ENCODE measurements at places on chromosomes 16 and 17. TPM values are rescaled to one million over a fixed set of nuclear protein-coding genes. Genes with fewer than 3 reads are reported as not detected.

- DNase-seq, result no peak
Observed at GRCh38 chr17:9211133-9211765, 189.9 kb downstream of the NTN1 start.

DNA sequence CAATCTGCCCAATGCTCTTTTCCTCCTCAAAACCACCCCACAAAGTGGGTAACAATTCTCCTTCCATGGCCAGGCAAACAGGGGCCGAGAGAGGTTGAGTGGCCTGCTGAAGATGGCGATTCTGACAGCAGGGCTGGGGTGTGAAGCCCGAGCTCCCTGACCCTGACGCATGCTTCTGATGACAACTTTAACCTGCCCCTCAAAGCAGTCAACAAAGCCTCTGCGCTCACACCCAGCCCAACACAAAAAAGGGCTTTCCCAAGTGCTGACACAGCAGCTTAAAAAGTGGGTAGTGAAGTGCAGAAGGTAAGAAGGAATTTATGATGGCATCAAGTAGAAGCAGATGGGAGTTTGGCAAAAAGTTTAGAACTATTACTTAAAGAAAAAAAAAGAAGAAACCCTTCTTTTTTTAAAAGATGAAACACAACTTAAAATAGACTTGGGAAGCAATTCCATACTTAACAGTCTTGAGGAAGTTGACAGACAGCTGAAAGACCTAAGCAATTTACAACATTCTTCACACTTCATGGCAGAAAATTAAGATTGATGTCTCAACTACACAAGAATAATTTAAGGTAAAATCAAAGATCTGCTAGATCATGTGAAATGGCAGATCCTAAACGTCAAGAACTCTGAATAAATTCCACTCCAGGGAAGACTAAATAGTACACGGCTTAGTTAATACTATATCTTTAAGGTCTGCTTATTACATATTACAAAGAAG is 133.9 kb downstream of the PARN start:
- DNase-seq, result no peak

DNA sequence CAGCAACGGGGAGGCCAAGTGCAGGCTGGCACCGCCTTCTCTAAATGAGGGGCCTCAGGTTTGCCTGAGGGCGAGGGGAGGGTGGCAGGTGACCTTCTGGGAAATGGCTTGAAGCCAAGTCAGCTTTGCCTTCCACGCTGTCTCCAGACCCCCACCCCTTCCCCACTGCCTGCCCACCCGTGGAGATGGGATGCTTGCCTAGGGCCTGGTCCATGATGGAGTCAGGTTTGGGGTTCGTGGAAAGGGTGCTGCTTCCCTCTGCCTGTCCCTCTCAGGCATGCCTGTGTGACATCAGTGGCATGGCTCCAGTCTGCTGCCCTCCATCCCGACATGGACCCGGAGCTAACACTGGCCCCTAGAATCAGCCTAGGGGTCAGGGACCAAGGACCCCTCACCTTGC is 18.5 kb downstream of the NGFR start:
- DNase-seq, result no peak

DNA sequence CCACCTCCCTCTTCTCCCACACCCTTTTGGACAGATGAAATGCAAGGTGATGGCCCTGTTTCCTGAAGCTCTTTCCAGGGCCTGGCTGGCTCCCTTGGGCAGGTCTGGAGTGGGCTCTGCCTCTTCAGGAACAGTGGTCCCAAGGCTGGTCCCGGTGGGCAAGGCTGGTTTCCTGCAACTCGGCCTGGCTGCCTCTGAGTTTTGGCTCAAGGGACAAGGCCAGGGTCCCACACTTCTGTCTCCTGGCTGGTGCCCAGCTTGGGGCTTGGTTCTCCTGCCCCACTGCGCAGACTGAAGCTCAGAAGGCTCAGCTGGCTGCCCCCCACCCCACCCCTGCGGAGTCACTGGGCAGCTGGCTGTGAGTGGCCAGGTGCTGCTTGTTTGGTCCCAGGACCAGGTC is 3.8 kb upstream of the ACTG1 start:
- DNase-seq, result peak; percentile 46

GRCh38 chr17:37276475-37276874 is 99.3 kb upstream of the C17orf78 start:
- no peak for DNase-seq

DNA sequence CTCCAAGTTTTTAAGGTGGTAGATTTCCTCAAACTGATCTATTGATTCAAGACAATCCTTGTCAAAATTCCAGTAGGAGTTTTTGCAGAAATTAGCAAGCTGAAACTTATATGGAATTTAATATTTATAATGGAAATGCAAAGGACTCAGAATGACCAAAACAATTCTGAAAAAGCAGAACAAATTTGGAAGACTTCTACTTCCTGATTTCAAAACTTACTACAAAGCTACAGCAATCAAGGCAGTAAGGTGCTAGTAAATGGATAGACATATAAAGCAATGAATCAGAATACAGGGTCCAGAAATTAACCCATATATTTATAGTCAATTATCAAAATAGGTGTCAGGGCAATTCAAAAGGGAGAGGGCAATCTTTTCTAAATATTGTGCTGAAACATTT is 11.8 kb upstream of the IL21R start:
- DNase-seq, result no peak

The MC1R gene
- 5.3 TPM for total RNA-seq

The TTYH2 gene
- total RNA-seq, result 7.7 TPM

The CDRT15L2 gene
- total RNA-seq, result not detected
